ENCODE measurements at places on chromosomes 16 and 17.

DNA sequence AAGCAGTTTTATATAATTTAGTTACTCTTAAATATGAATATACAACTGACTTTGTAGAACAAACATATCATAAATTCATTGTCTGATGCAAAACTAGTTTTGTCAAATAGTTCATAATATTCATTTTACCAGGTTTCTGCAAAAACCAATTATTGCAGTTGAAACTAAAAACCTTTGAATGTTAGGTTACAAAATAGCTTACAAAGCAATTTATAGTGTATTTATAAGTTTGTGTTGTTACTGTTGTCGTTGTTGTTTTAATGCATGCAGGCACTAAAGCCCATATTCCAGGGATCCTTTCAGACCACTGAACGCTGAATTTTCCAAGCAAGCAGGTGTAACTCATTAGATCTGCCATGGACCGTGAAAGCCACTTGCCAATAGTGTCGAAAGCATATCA lies 427.6 kb downstream of the ZFHX3 start:
- no peak for ATAC-seq

DNA sequence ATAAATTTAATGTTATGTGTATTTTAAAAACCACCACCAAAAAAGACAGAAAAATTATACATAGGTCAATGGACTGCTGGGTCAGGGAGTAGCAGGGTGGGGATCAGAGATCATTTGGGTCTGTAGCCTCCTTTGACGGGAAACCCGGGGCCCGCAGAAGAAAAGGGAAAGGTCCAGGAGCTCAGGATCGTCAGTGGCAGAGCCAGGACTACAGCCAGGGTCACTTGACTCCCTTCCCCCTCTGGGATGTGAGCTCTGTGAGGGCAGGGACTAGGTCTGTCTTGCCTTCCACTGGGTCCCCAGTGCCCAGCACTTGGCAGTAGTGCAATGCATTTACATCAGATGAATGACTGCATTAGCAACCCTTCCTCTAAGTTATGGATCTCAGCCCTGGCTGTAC lies 62.1 kb downstream of the TOM1L2 start:
- no peak for ATAC-seq

- no peak for ATAC-seq
Measured at GRCh38 chr16:52747088-52747595, 200.2 kb upstream of the TOX3 start.

DNA sequence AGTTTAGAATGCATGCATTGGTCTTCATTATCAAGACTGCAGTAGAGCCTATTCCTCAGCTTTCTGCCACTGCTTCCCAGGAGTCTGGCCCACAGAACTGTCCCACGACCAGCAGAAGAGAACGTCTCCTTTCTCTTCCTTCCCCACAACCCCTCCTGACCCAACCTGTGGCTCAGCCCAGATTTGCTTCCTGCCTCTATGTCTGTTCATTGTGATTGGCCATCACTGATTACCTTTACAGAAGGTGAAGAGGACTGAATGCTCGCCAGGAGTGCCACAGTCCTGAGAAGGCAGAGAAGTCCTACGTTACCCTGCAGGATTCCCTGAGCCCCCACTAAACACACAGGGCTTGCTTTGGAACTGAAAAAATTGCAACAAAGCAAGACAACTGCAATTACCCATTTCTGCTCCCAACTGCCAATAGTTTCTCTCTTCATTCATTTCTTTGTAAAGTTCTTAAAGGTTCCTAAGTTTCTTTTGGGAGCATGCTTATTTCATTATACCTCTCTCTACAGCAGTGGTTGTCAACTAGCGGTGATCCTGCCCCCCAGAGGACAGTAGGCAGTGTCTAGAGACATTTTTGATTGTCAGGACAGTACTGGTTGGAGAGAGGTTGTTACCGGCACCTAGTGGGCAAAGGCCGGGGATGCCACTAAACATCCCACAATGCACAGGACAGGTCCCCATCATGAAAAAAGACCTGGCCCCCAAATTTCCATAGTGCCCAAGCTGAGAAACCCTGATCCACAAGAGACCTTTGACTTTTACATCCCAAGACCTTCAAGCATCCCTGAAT lies 4.5 kb upstream of the NAT9 start:
- no peak for ATAC-seq

DNA sequence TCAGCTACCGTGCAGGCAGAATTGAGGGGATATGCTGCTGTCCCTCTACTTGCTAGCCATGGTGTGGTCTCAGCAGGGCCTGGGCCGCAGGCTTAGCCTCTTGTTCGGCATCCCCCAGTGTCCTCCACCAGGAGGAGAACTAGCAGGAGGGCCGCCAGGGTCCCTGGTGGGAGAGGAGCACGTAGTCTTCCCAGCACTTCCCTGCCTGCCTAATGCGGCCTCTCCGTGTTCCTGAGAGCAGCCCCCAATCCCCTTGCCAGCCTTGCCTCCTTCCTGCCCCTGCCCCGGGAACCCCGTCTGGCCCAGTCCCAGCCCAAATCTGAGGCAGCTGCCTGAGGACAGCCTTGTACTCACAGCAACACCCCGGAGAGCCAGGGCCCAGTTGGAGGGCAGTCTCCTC lies 38.1 kb downstream of the PLD6 start:
- no peak for ATAC-seq

DNA sequence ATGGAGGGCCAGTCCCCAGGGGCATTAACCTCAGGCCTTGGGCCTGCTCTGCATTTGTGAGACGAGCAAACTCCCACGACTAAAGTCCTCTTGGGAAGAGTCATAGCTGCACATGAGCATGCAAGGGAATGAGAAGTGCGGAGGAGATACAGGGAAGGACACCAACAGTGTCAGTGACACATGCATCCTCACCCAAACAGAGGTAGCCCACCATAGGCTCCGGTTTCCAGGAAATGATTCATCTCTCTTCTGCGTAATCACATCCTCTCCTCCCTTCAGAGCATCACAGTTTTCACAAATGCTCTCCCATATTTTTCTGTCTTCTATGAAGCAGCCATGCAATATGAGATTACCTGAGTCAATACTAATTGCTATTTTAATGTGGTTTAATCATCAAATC lies 725.7 kb upstream of the GOT2 start:
- ATAC-seq, result no peak

Measured in esophagus mucosa (tissue), 1 donor.